ENCODE measurements at places on chromosomes 13 and 19. TPM values are rescaled to one million over a fixed set of nuclear protein-coding genes. Genes with fewer than 3 reads are reported as not detected.

Gene ICAM3
- 7.1 TPM for total RNA-seq

Gene GARIN5A
- not detected for total RNA-seq

Gene IL12RB1
- 0.10 TPM for total RNA-seq

Gene ZNF320
- total RNA-seq = 9.8 TPM

Gene MAU2
- total RNA-seq = 45.1 TPM

Gene GNA15
- not detected for total RNA-seq

Gene PCDH20
- total RNA-seq = not detected

Gene SPACA4
- total RNA-seq = not detected

Gene VRK3
- 32.3 TPM for total RNA-seq

Gene FBXO27
- total RNA-seq = 2.3 TPM

Gene GSX1
- not detected for total RNA-seq

Data from vein endothelial cell (primary cell).